ENCODE measurements at places on chromosomes 2 and 18.

GRCh38 chr18:25895518-25895917 lies 194.9 kb downstream of the SS18 start:
- DNase-seq = no peak

DNA sequence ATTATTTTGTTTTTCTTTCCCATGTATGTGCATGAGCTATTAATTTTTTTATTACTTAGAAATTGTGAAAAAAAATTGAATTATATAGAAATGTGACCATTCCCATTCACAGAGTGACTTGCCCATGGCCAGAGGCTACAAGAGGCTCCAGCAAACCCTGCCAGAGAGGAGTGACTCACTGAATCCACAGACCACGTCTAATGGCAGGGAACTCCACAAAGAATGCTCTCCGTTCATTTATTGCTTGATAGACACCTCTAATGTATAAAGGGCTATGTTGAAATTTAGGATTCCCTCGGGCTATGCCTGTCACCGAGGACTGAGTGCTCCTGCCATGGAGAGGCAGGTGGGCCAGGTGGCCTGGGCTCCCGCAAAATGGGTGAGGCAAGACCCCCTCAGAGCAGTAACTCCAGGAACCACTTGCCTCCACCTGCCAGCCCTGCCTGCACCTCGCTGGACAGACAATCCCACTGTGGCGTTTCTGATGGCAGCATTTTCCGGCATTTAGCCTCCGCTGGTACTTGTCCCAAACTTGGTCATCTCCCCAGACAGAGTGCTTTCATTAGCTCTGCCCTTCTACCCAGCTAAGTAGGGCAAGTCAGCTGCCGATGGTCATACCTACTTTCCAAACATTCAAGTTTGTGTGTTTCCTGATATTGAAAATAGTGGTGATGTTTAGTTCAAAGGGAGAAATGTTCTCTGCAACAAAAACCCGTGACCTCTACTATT lies 200.3 kb downstream of the PRKCE start:
- DNase-seq = no peak

DNA sequence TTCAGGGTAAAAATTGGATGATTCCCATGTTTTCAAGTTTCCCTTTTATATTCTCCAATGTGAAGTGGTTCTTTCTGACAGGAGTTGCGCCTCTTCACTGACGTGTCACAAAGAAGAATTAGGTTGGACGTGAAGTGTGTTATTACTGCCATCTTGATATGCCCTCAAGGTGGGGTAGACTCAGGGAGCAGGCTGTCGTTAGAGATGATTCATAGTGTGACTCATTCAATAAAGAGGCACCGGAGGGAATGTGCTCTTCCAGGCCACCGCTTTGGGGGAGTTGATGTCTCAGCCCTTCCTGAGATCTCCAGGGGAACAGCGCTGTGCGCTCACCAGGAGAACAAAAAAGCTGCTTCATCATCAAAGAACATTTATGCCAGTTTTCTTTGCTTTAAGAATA lies 3.6 kb upstream of the DGKD start:
- peak; percentile 68 for DNase-seq

GRCh38 chr2:142048581-142048980 lies 82.2 kb downstream of the LRP1B start:
- DNase-seq = no peak

GRCh38 chr2:66583881-66584280 lies 149.0 kb downstream of the MEIS1 start:
- no peak for DNase-seq

DNA sequence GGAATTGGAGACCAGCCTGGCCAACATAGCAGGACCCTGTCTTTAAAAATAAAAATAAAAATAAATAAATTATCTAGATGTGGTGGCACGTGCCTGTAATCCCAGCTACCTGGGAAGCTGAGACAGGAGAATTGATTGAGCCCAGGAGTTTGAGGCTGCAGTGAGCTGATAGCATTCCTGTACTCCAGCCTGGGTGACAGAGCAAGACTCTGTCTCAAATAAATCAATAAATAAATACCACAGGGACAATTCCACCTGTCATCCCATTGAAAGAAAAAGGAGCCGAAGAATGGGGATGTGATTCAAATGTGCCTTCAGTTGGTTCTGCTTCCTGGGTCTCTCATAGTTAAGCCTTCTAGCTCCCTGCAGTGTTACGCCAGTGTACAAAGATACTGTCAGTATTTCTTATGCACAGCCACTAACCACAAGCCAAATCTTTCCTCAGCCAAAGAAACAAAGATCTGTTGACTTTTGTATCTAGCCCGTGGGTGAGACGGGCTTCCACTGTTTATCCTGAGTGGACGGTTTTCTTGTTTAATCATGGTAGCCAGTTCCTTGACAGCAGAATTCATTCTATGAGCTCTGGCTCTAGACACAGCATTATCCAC lies 12.6 kb downstream of the LGALSL start:
- DNase-seq = peak; percentile 59

- DNase-seq = peak; percentile 6
These were observed 1.5 kb downstream of the CREB1 start for GRCh38 chr2:207531032-207531952.

DNA sequence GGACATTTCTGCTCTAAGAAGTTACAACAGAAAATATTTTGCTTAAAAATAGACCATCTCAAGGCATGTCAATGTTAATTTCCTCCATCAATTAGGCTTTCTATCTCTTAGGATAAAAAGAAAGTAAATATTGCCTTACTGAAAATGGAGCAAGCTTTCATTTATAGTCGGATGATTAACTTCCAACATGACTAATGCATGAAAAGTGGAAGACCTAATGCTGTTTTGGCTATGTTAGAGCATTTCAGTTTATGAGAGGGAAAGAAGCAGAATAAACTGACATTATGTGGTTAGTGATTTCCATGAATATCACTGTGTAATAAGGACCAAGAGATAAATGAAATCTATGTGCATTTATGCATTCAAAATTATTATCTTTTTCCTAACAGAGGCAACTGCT lies 475.2 kb upstream of the UBE2E3 start:
- no peak for DNase-seq

DNA sequence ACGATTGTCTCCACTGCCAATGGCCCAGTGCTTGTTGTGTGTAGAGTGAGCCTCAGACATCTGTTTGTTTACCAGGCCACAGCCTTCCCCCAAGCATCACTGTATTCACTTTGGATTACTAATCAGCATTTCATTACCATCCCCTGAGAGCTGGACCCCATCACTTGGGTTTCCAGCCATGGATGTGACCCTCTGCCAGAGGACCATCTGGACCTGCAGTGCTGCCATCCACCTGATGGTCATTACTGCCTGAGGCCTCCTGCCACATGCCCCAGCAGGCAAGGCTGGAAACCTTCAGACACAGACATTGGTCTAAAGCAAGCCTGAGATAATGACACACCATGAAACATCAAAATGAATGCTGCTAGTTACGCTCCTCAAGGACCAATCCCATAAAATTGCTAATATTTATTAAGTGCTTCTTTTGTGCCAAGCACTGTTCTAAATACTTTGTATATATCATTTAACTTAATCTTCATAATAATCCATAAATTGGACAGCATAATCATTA lies 2096.3 kb upstream of the CELF4 start:
- no peak for DNase-seq

GRCh38 chr2:186889101-186889879 lies 40.3 kb upstream of the ZSWIM2 start:
- no peak for DNase-seq

DNA sequence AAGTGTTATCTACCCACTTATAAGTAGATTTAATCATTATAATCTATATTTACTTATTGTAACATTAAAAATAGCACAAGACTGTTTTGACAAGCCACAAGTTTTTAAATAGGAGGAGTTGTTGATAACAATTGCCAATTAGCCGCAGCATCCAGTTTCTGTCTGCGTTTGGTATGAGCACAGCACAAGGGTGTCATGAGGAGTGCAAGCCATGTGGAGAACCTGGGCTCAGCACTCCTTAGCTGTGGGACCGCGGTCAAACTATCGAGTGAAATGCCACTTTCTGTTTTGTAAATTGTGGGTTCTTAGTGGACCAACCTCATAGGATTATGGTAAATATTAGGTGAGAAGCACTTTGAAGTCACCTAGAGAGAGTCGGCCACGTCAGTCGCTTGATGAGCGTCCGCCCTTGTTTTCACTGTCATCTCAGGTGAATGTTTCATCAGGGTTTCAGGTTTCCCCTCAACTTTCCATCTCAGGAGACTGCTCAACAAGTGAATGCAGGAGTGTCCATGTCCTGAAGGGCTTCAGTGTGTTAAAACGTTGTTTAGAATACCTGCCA lies 294.5 kb downstream of the ZNF407 start:
- DNase-seq = no peak

DNA sequence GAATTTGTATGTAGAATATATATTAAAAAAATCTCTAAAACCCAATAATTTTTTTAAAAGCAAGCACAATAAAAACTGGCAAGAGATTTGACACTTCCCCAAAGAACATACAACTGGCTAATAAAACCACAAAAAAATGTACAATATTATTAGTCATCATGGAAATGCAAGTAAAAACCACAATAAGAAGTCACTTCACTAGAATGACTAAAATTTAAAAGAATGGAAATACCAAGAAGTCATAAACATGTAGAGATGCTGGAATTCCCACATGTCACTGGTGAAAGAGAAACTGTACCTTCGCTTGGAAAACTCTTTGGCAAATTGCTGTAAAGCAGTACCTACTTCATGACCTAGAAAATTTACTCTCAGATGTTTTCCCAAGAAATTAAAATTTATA lies 43.4 kb upstream of the KYNU start:
- DNase-seq = no peak

DNA sequence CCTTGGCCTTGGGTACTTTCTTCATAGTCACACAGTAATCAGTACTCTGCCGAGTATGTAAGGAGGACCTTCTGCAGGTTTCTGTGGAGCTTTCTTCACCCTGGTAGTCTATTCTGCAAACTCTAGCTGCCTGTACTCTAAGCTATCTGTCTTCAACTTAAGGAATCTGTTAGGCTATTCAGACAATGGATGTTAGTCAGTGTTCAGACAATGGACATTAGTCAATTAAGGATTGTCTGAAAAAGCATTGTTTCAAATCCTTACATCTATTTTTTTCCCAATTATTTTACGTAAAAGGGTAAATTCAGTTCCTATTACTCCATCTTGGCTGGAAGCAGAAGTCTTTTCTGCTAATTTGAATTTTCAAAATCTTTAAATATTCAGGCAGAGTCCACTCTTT lies 75.7 kb downstream of the WDR7 start:
- no peak for DNase-seq

DNA sequence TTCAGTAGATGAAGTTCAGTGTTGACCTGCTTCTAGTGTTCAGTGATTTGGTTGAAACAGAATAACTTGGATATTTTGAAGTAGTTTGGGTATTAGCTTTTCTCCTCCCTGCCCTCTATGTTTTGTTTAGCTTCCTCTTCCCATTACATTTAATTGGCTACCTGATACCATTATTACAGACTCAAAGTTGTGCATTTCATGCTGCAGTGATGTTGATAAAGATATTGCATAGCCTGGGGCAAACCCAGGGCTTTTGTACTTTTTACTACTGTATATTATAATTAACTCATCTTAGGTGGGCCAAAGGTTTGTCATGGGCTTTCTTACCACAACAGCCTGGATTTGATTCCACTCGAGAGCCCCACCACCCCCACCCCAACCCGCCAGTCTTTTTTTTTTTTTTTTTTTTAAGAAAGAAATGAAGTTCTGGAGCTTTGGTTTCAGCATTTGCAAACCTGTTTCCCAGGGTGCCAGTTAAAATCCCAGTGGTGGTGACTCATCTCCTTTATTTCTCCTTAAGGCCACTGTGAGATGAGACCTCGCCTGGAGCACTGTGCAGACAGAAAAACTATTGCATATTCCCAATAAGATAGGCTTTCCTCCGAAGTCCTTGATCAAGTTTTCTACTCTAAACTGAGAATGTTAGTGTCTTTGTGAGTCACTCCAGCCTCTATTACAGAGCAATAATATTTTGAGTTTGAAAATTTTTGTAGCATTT lies 393.7 kb upstream of the FANCL start:
- no peak for DNase-seq

DNA sequence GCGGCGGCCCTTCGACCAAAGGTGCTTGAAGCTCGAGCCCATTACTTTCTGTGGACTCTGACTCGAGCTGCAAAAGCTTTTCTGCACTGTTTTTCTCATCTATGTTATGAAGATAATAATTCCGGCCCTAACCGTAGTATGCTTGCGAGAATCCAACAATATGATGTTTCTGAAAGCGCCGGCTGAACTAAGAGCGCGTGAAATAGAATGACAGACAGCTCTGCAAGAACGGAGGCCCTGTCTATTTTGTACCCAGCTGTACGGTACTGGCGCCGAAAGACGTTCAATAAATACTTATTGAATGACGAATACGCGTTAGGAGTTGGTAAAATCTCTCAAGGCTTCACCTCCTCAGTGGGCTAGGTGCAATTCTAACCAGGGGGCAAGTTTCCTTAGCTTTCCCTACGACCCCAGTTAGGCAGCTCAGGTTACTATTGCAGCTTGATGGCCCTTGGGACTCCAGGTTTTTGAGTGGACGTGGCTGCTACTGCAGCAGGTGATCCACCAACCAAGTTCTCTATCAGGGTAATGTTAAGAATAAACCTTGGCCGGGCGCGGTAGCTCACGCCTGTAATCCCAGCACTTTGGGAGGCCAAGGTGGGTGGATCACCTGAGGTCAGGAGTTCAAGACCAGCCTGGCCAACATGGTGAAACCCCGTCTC lies 570 bp downstream of the SCRN3 start:
- DNase-seq = peak; percentile 56

- DNase-seq = peak; percentile 6
These were observed 8.3 kb downstream of the OSR1 start for GRCh38 chr2:19349911-19350677.

- peak; percentile 83 for DNase-seq
These were observed 1069.2 kb upstream of the CHAC2 start for GRCh38 chr2:52698408-52698807.

DNA sequence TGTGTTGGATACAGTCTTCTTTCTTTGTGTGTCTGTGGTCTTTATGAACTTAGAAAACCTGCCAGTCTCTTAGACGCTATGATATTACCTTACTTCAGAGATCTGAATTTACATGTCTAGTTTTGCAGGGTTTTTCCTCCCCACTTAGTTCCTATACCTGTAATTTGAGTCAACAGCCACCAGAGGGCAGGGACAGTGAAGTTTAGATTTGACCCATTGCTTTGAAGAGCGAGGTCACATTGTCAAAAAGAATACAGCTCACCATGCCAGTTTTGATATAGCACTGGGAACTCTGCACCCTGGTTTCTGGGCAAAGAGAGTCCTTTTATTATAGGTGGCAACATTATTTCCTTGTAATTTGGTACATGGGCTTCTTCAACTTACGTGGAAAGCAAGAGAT lies 102.3 kb downstream of the MAPK4 start:
- DNase-seq = peak; percentile 52

DNA sequence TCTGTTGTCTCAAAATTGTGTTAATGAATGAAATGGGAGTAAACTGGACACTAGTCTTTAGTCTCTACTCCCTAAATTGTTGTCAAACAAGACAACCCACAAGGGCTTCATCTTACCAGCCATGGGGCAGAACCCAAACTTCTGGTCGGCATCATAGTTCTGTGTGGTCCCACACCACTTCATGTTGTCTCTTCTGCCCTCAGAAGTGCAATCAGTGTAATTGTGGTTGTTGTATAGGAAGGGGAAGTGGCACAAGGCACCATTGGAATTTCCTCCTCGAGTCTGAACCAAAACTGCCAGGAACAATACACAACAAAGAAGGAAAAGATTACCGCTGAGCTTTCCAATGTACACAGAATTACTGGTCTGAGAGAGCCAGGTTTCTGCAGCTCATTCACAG lies 12.6 kb downstream of the FN1 start:
- DNase-seq = no peak

- no peak for DNase-seq
These were observed 126.0 kb downstream of the ZFP36L2 start for GRCh38 chr2:43100362-43100882.

Measured in Kasumi-1 (cell line).